GM19239 (cell line): ENCODE measurements at places on chromosomes 7 and 10.
A peak's percentile ranks its signal among the peaks of the same experiment; 100 is the strongest.

- DNase-seq = no peak
Measured at GRCh38 chr7:73974101-73974947, 53.6 kb upstream of the ELN start.

- DNase-seq = no peak
Measured at GRCh38 chr10:129725482-129725881, 238.6 kb downstream of the EBF3 start.

- no peak for DNase-seq
Measured at GRCh38 chr7:135168001-135168400, 2.5 kb downstream of the CYREN start.

GRCh38 chr10:100622946-100623345 is 87.2 kb downstream of the HIF1AN start:
- DNase-seq = no peak

GRCh38 chr7:23306936-23307521 is 7.9 kb downstream of the MALSU1 start:
- no peak for DNase-seq

DNA sequence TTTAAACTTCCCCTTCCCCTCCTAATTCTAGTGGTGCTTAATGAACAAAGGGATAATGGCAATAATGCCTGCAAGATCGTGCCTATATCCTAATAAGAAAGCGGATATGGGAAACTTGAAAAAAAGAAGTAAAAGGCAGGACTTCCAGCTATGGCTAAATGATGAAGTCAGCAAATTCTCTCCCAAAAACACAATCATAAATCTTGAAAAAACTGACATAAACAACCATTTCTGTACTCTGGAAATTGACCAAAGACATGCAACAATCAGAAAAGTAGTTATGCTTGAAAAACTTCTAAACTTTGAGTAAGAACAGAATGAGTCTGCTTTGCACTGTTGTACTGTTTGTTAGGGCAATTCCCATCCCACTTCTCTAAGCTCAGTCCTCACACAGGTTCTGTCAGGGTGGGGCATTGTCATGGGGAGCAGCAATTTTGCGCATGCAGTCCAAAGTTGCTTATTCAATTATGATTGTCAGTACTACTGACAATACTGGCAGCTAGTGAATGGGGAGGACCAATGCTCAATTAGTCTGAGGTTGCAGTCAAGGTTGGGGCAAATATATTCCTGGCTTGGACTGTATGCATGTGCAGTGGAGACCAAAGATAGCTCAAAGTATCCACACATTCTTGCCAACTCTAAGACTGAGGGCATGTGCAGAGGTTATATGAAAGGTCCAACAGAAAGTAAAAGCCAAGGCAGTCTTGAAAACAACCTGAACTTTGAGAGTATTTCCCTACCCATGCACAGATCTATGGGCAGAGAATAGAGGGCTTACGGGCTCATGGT is 34.1 kb upstream of the ARHGAP22 start:
- no peak for DNase-seq

- peak; percentile 77 for DNase-seq
Measured at GRCh38 chr10:133388973-133389818, 4.8 kb upstream of the MTG1 start.

- no peak for DNase-seq
Measured at GRCh38 chr7:19984231-19984632, 210.8 kb upstream of the TMEM196 start.

DNA sequence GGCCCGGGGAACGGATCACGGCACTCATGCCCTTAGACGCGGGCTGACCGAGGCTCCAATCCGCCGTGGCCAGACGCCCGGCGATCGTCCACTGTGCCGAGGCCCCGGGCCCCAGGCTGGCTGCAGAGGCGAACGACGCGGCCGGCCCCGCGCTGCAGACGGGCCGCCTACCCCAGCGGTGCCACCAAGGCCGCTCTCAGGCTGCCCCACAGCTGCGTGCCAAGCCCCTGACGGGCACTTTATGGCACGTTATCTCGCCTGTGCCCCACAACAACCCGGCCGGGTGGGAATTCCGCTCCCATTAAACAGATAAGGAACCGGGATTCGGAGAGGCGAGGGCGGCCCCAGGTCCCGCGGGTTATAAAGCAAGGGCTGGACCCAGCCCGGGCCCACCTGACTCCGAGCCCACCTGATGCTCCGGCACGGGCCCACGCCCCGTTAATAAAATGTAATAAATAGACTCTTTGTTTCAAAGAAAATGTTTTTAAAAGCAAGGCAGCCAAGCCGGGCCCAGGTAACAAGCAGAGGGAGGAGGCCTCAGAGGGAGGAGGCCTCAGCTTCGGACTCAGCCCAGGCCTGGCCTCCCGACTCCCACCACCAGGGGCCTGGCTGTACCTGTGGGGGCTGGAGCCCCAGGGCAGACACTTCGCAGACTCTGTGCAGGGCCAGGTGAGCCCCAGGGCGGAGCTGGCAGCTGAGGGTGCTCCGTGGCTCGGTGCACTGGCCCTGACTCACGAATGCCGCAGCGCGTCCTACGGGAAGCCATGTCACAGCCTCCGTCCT is 79.7 kb downstream of the FOXL3 start:
- no peak for DNase-seq

DNA sequence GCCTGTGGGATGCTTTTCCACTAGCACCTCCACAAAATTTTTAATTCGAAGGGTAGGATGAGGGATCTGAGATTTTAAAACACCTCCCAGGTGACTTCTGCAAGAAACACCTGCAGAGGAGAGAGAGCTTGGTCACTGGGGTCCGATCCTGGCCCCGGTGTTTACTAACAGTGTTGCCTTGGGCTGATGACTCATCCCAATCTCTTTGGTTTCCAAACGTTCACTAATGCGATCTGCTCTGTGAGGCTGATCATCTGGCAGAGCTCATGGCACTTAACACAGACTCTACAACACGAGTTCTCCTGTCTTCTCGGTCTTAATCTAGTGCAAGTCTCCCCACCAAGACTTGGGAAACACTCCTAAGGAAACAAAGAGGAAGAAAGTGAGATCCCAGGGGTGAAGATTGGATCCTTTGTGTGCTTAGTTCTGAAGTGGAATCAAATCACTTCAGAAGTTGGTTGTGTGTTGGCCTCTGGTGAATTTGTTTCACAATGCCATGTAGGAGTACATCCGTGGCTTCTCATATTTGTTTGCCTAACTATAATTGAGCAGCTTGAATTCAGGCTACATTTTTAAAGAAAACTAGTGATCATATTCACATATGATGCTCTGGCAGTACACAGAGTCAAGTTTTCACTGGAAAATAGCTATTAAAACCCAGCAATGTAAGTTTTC is 407.9 kb downstream of the NRG3 start:
- DNase-seq = no peak

DNA sequence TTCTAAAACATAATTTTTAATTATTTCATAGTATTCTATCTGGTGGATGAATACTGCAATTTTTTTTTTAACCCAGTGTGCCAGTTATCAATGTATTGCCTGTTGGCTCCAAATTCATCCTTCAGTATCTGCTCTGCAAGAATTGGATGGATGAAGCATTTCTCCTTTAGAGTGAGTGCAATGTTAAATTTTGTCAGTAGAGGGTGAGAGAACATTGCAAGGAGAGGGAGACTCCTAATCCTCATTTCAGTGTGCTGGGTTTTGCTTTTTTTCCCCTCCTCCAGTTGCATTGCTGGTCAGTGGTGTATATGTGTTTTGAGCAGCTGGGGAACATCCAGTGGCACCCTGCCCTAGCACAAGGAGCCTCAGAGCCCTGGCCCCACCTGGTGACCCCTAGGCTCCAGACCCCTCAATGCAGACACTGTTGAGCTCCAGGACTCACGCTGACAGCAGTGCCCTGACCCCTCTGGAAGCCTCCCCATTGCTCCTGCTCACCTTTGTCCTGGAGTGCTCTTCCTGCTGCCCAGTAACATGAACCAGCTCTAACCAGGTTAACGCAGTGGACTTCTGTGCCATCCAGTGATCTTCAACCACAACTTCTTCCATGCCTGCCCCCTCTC is 199.4 kb downstream of the USP6NL start:
- no peak for DNase-seq

DNA sequence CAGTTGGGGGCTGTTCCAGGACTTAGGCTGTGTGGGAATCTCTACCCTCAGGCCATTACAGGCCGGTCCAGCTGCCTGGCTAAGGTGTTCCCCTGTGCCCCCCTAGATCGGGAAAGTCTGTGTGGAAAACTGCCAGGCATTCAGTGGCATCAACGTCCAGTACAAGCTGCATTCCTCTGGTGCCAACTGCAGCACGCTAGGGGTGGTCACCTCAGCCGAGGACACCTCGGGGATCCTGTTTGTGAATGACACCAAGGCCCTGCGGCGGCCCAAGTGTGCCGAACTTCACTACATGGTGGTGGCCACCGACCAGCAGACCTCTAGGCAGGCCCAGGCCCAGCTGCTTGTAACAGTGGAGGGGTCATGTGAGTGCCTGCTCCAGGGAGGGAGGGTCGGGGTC is 27.1 kb upstream of the CSGALNACT2 start:
- no peak for DNase-seq

DNA sequence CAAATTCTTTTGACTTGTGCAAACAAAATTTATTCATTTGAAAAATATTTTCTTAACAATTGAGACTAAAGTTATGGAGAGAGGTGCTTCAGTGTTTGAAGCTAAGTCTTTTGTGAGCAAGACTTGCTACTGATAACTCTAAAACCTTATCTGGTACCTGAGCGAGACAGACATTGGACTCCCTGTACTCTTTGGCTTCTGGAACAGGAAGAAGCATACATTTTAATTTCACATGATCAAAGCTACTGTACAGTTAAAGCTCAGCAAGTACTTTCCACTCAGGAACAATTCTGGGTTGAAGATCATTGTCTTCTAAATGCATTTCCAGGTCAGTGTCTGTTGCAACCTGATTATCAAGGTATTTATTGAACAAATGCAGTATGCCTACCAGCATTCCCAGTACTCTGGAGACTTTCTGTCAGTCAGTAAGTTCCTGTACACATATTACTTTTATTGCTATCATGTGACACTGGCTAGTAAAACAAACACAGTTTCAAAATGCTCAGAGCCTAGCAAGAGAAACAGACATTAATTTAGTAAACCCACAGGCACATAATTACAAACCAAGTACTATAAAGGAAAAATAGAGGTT is 42.4 kb downstream of the CABCOCO1 start:
- no peak for DNase-seq

- peak; percentile 74 for DNase-seq
Measured at GRCh38 chr10:132563485-132564248, 26.1 kb downstream of the INPP5A start.

DNA sequence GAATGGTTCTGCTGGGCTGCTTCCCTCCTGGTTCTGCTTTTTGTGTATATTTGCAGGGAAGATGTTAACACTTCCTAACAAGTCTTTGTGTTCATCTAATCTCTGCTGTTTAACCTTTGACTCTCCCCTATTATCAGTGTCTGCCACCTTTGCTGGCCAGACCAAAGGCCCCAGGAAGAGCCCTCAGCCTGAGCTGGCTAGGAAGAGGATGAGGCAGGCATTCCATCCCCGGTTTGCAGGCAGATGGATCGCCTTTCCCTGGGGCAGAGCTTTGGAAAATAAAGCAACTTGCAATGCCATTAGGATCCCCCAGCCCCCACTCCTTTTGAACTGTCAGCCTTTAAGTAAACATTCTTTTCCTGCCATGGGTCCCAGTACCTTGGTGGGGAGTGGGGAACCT is 19.0 kb downstream of the DPCD start:
- DNase-seq = no peak

- no peak for DNase-seq
Measured at GRCh38 chr7:106331441-106332175, 46.8 kb upstream of the NAMPT start.

- DNase-seq = no peak
Measured at GRCh38 chr10:93767724-93768399, 10.1 kb downstream of the LGI1 start.

- DNase-seq = no peak
Measured at GRCh38 chr10:1659221-1659791, 78.0 kb downstream of the ADARB2 start.

- DNase-seq = no peak
Measured at GRCh38 chr10:48187713-48188485, 86.6 kb downstream of the FRMPD2 start.

GRCh38 chr7:100220586-100221230 is 959 bp downstream of the PVRIG start:
- no peak for DNase-seq

DNA sequence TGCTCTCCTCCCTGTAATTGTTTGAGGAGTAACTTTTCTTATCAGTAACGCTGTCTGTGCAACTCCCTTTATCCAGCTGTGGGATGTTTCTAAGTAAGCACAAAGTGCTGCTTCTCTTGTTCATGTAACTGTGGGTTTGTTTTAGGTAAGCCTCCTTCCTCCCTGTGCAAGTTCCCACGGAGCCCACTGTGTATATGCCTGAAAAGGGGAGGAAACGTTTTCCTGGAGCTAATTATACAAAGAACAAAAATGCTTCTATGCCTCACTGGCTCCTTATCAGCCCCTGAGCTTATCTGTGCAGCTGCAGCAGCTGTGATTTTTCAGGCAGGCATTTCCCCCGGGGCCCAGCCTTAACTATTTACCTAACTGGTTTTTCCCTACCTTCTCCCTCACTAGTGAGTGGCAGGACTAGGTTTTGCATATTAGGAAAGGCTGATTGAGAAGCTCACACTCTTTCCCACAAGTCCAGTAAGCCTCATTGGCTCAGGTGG is 593.4 kb upstream of the GHITM start:
- no peak for DNase-seq

DNA sequence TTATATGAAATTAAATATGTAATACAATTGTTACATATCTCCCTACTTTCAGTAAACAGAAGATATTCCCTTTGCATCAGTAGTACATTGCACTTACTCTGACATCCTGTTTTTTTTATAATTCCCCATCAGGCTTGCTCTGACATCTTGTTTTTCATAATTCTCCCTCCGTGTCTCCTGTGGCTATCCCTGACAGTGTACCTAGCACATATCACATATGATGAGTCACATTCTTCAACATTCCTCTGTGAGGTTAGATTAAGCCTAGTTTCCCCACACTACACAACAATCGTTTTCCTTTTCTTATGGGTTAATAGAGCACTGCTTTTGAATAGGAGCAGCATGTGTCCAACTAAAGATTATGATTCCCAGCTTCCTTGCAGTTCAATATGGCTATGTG is 250.6 kb upstream of the NPVF start:
- DNase-seq = no peak

DNA sequence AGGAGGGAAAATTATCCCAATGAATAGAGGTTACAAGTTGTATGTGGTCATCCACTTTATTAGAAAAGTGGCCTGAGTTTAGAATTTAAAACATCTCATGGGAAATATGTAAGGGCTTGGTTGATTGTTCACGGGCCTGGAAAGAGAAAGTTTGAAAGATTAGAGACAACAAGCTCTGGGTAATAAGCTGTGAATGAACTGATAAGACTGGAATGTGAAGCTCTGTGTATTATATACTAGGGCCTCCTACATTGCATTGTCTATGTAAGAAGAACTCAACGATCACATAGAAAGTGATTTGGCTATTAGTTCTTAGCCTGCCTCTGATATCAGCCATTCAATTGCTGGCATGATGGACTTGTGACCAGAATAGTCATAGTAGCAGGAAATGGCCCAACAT is 199.2 kb upstream of the MAGI2 start:
- no peak for DNase-seq

GRCh38 chr7:84389242-84389641 is 194.7 kb upstream of the SEMA3A start:
- no peak for DNase-seq
